ENCODE measurements at places on chromosomes 5 and 9.

- no peak for DNase-seq
Measured at GRCh38 chr5:56354836-56355235, 121.7 kb upstream of the ANKRD55 start.

DNA sequence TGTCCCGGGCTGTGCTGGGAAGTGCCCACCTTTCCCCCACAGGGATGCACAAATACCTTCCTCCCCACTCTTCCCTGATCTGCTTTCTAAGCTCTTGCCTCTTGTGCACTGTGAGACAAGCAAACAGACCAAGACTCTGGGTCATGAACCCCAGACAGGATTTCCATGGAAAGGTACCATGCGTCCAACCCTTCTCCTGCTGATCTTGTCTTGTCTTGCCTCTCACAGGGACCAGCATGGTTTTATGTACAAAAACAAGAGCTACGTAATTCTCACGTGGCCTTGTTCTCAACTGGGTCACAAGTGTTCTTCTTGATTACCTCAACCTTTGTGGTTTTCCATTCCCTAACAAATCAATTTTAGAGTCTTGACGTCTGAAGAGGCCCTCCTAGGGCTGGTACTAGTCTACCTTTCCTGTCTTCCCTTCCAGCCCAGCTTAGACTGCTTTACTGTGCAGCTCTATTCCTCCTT is 176.5 kb upstream of the MAP3K1 start:
- DNase-seq: no peak

- DNase-seq: no peak
Measured at GRCh38 chr9:86322973-86323644, 31.1 kb downstream of the TUT7 start.

GRCh38 chr5:112706446-112707016 is 31.2 kb upstream of the APC start:
- no peak for DNase-seq

DNA sequence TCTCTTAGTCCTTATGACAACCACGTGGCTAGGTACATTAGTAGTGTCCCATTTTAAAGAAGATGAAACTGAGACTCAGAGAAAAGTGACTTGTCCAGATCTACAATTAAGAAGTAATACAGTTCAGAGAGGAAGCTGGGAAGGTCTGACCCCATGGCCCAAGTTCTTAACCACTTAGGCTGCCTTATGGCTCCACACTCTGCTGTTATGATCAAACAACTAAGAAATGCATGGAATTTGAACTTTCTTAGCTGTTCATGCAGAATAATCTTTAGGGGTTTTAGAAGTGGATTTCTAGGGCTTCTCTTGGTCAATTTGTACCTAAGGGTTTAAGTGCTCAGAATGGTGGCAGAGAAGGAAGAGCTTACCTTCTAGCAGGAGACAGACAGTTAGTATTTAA is 128.0 kb upstream of the MSX2 start:
- DNase-seq: no peak
